ENCODE measurements at places on chromosomes 16 and 17. TPM values are rescaled to one million over a fixed set of nuclear protein-coding genes. Genes with fewer than 3 reads are reported as not detected.

DNA sequence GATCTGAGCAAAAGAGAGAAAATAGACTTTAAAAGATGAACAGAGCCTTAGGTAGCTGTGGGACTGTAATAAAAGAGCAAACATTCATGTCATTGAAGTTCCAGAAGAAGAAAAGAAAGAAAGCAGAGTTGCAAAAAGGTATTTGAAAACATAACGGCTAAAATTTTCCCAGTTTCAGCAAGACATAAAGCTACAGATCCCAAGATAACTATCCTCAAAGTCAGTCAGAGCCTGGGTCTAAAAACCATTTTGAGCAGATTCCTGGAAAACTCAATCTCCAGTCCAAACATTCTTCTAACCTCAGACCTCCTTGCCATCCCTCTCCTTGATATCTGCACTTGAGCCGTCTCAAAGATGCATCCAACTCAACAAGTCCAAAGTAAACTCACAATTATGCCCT lies 20.9 kb upstream of the CD300E start:
- DNase-seq, result no peak

DNA sequence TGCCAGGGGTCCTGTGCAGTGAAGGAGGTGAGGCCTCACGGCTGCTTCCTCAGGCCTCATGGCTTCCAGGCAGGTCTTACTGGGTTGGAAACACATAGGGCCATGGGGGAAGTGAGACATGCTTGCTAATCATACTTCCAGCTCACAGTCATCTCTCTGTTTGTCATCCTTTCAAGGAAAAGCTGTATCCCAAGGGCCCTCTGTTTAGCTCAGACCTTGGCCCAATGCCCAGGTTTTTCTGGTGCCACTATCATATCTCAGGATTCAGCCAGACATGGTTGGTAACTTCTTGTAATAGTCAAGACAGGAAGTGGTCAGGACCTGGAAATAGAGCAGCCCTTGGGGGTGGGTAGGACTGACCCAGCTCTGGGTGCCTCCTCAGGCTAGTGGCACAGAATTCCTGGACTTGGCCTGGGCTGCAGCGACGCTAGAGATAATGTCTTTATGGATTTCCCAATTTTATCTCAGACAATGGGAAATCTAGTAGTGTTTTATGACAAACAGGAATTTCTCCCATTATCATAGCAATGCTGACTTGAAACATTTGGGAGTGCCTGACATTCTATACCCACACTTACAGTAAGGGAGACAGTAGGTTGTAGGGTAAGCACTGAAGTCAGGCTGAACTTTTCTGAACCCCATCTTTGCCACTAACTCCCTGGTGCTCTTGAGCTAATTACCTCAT lies 13.5 kb upstream of the ITGB3 start:
- peak; percentile 69 for DNase-seq

- DNase-seq, result no peak
Observed at GRCh38 chr16:48168075-48168474, 12.3 kb upstream of the ABCC12 start.

DNA sequence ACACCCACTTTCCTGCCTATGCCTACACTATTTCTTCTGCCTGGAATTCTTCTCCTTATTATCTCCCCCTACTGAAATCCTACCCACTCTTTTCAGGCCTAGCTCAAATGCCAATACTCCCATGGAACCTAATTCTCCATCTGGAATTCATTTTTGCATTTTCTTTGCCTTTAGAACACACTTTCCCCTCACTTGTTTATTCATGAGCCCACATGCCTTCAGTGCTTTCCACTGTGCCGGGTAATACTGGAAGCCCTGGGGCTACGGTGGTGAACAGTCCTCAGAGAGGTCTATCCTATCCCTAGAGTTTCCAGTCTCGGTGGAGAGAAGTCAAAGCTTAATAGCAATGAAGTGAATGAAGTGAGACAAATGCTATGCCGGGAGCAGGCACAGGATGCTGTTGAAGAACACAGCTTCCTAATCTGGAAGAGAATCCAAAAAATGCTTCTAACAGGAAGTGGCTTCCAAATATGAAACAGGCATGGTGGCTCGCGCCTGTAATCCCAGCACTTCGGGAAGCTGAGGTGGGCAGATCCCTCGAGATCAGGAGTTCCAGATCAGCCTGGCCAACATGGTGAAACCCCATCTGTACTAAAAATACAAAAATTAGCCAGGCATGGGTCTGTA lies 322.4 kb downstream of the GRIN2A start:
- DNase-seq, result no peak

The AKAP10 gene
- 31.6 TPM for total RNA-seq

The CA5A gene
- not detected for total RNA-seq

DNA sequence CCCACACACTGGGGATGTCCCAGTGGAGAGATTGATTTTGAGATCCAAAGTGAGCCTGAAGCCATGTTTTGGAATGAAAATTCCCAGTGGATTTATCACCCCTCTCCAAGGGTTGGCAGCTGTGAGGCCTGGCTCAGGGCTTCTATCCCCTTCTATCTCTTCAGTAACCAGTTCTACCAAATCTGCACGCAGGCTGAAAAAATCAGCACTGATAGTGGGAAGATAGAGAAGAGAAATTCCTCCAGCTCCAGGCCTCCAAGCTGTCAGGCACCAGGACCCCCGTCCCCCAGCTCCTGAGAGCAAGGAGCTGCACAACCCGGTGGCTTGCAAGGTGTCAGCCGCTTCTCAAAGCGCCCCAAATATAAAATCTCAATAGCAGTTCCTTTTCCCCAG lies 1.0 kb downstream of the FLOT2 start:
- no peak for DNase-seq

DNA sequence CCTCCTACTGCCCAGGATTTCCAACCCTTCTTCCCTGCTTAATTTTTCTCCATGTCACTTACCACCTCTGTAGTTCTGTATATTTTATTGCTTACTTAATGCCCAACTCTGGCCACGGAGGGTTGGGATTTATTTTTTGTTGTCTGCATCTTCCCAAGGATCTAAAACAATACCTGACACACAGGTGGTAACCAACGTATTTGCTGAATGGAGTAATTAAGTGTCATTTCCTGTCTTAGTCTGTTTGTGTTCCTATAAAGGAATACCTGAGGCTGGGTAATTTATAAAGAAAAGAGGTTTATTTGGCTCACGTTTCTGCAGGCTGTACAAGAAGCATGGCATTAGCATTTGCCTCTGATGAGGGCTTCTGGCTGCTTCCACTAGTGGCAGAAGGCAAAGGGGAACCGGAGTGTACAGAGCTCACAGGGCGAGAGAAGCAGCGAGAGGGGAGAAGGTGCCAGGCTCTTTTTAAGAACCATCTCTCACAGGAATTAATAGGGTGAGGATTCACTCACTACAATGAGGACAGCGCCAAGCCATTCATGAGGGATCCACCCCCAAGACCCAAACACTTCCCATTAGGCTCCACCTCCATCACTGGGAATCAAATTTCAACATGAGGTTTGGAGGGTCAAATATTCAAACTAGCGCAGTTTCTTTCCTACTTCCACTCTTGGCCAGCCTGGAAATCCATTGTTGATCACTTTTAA lies 44.8 kb downstream of the ERN1 start:
- no peak for DNase-seq
